ENCODE measurements at places on chromosomes 16 and 17.

DNA sequence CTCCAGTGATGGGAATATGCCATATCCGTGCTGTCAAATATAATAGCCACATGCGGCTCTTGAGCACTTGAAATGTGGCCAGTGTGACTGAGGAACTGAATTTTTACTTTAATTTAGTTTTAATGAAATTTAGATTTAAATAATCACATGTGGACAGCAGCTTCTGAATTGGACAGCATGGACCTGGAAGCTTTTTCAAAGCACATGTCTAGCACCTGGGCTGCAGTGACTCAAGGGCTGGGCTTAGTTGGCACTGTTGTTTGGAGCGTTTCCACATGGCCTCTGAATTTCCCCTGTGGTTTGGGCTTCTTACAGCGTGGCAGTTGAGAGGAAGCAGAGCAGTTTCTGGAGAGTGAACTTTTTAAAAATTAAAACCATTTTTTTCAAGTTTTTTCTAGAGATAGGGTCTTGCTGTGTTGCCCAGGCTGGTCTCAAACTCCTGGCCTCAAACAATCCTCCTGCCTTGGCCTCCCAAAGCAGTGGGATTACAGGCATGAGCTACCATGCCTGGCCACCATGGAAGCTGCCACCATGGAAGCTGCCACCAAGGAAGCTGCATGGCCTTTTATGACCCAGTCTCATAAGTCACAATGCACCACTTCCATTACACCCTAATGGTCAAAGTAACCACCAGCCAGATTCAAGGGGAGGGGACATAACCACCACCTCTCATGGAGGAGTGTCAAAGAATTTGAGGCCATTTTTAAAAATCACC, 6.7 kb upstream of the TOB1 start:
- DNase-seq = peak; percentile 26

DNA sequence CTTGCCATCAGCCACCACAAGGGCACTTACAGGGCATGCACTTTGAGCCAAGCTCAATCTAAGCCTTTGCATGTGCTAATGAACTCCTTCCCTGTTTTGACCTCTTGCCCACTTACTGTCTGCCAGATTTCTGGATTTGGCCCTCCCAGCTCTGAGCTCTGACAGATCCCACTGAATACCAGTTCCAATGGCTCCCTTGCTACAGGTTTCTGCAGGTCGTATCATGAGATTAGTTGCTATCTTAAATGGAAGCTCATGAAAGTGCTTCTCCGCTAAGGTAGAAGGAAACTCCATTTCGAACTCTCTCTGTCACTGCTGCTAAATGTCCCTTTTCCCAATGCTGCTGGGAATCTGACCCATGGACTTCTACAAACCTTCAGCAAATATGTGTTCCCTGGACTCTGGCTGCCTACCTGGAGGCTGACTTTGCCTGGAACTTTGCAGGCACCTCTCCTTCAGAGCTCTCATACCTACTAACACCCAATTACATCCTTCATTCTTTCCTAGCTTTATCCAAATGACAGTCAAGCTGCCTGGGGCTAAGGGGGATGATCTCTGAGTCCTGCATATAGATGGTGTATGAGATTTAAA, 23.5 kb upstream of the TOB1 start:
- no peak for DNase-seq

- no peak for DNase-seq
These were observed 9.3 kb upstream of the CARD14 start for GRCh38 chr17:80160536-80160935.

DNA sequence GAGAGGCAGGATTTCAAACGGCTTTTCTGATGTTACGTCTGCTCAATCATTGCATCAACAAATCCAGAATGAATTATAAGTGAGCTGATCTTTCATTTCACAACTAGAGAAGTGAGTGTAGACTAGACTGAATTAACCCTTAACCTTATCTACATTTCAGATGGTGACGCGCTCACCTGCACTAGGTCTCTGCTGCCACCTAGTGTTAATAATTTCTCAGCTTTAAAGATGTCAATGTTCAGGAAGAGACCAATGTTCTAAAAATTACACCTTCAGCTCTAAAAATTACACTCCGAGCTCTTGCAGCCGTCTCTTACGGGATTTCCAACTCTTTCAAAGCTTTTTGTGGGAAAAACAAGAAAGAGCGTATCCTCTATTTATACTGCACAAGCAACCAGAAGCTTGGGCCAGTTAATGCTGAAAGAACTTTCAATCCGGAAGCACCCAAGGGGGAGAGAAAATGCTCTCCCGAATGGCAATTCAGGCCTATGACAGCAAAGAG, 88.2 kb upstream of the FA2H start:
- no peak for DNase-seq

DNA sequence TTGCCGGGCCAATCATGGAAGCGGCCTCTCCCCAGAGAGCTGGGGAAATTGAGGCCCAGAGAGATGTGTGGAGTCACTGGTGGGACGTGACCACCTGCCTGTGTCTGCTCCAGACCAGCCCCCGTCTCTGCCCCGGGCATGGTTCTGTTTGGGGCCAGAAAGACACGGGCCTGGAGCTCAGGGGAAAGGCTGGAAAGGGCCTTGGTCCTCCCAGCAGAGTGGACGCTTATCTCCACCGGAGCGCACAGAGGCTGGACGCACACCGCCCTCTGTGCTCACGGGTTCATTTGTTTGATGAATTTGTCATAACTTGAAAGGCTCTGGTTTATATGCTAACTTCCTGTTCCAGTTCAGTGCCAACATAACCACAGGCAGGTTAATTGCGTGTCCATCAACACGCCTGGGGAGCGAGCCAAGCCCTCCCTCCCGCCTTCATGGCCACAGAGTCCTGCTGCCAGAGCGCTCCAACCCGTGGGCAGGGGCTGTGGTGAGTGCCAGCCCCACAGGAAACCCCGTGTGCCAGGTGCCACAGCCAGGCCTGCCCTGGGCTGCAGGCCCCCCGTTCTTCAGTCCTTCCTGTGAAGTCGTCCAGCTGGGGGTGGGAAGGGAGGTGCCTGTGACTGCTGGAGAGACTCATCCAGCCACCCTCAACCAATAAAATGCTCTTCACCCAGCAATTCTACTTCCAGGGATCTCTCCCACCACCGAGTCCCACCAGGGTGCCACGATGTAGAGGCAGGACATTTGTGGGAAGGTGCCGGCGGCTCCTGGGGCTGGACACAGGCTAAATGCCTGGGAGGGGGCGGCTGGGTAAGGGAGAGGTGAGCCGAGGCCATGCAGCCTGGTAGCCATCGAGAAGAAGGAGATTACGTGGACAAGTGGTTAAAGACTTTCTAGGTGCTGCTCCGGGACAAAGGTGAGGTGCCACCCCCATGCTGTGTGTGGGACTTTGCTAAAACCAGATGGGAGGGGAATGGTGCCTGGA, 29.4 kb upstream of the BAHCC1 start:
- DNase-seq = no peak

GRCh38 chr17:7774055-7774521, 56.5 kb downstream of the DNAH2 start:
- DNase-seq = no peak

- DNase-seq = no peak
These were observed 99.9 kb downstream of the ASIC2 start for GRCh38 chr17:33192951-33193911.

GRCh38 chr17:38761612-38762011, 9.1 kb downstream of the PSMB3 start:
- no peak for DNase-seq

DNA sequence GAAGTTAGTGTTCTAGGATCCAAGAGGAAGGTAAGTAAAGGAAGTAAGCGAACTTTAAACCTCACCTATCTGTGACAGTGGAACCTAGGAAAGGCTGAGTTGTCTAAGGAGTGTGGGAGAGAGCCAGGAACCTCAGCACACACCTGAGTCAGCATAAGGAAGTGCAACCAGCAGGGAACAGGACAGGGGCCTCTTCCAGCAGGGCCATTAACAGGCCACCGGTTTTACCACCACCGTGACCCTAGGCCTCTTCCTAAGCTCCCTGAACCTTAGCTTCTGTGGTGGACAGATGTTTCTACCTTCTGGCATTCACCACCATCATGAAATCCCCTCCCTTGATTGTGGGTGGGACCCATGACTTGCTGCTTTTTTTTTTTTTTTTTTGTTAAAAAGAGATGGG, 26.7 kb upstream of the GPATCH8 start:
- DNase-seq = no peak

- DNase-seq = no peak
These were observed 18.0 kb upstream of the BRD7 start for GRCh38 chr16:50386774-50387173.

GRCh38 chr17:74737299-74738050, 419 bp downstream of the RAB37 start:
- DNase-seq = no peak

- no peak for DNase-seq
These were observed 19.1 kb downstream of the NGFR start for GRCh38 chr17:49514071-49514721.

DNA sequence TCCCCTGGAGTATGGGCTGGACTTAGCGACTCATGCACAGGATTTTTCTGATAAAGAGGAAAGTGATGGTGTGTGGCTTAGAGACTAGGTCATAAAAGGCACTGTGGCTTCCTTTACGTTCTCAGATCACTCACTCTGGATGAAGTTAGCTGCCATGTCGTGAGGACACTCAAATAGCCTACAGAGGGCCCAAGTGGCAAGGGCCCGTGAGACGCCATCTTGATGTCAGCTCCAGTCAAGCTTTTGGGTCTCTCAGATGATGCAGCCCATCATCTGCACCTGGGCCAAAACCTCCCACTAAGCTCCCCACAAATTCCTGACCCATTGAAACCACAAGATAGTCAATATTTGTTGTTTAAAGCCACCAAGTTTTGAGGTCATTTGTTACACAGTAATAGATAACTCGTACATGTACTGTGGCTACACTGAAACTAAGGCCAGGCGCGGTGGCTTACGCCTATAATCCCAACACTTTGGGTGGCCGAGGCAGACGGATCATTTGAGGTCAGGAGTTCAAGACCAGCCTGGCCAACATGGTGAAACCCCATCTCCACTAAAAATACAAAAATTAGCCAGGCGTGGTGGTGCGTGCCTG, 14.7 kb downstream of the ST6GALNAC2 start:
- no peak for DNase-seq

- no peak for DNase-seq
These were observed 195.5 kb downstream of the RAB11FIP4 start for GRCh38 chr17:31586946-31587345.

- DNase-seq = no peak
These were observed 8.9 kb downstream of the MRPL27 start for GRCh38 chr17:50364061-50364458.

DNA sequence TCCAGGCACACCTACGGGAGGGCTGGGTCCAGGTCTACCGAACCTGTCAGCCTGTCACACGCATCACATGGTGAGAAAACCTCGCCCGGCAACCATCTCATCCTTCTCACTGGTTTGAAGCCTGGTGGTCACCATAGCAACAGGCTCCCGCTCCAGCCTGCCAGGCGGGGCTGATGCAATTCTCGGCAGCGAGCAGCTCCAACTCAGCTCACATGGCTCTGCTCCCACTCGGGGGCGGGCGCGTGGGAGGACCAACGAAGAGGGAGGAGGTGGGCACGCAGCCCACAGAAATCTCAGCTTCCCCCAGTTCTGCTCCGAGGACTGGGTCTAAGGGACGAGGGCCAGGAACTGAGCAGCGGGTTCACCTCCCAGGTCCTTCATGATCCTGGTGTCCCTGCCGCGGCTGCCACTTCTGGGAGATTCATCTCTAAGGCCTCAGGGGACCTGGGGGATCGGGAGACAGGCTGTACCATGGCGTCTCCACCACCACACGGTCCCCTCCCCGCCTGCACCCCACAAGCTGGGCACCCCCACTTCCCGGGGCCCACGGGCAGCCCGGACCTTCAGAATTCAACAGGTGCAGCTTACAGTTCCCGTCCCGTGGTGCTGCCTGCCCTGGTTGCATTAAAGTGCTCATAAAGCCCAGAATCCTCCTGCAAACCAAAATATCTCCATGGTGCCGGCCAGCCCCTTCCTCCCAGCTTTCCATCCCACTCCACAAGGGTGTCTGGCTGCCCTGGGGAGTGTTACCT, 25.8 kb downstream of the ABR start:
- no peak for DNase-seq

DNA sequence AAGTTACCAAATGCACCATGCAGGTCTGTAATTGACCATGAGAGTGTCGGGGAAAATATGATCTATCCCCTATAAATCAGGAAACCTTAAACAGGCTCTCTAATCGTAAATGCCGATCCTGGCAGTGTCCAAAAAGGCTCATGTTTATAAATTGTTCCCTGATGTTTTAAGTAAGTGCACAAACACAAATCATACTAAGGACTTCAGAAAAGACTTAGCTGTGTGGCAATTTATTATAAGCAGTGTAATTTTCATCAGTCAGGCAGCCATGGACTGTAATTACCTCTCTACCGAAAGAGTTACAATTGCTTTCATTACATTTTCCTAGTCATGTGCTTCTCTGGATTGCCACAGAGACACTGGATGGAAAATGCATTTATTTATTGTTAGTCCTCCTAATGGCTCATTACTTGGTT, 73.4 kb upstream of the COX10 start:
- no peak for DNase-seq

- no peak for DNase-seq
These were observed 9.4 kb downstream of the SNX20 start for GRCh38 chr16:50671644-50672260.

GRCh38 chr16:74290356-74290755, 6.3 kb upstream of the PSMD7 start:
- no peak for DNase-seq

GRCh38 chr16:1108299-1109252, 12.5 kb upstream of the C1QTNF8 start:
- no peak for DNase-seq

DNA sequence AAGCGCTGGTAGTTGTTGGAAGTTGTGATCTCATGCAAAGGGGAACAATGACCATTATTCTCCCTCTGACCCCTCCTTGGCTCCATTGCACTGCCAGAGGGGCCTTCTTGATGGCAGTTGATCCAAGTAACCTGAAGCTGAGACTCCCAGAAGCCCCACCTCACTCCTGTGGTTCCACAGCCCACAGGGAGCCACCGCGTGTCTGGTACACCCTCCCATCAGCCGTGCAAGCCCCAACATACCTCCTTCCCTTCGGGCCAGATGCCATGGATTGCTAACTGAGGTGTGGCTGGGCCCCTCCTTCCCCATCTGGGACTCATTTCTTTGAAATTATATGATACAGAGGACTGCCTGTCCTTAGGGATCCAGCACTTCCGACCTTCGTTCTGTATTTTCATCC, 17.8 kb downstream of the SAP30BP start:
- DNase-seq = no peak
